HepG2 (cell line): ENCODE measurements at places on chromosomes 16 and 17. TPM values are rescaled to one million over a fixed set of nuclear protein-coding genes. Genes with fewer than 3 reads are reported as not detected.

Gene RNF157
- total RNA-seq = 1.4 and 1.5 TPM in 2 replicates

Gene CRYBA1
- total RNA-seq = not detected in 2 replicates

Gene KLHL10
- 0.04 TPM in 1 of 2 replicates, not detected in the other for total RNA-seq

Gene ABCC12
- not detected in 2 replicates for total RNA-seq

Gene KRTAP9-8
- not detected in 2 replicates for total RNA-seq
